NCI-H146 (cell line): ENCODE measurements at places on chromosomes 1 and 21.

DNA sequence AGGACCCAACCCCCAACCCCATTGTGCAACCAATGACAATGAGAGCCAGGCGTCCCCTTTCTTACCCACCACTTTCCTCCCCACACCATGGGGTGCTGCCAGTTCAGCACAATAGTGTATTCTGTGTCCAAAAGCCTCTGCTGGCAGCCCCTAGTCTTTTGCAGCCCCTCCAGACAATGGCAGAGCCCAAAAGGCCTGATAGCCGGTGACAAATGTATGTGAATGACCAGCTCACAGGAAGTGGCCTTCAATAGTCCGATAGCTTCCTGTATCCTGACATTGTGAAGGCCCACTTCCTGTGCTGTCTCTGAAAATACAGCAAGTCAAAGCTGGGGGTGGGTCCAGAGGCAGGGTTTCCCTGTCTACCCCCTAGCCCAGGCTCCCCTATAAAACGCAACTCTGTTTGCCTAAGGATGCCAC lies 16.6 kb downstream of the SMIM12 start:
- DNase-seq: peak; percentile 7

DNA sequence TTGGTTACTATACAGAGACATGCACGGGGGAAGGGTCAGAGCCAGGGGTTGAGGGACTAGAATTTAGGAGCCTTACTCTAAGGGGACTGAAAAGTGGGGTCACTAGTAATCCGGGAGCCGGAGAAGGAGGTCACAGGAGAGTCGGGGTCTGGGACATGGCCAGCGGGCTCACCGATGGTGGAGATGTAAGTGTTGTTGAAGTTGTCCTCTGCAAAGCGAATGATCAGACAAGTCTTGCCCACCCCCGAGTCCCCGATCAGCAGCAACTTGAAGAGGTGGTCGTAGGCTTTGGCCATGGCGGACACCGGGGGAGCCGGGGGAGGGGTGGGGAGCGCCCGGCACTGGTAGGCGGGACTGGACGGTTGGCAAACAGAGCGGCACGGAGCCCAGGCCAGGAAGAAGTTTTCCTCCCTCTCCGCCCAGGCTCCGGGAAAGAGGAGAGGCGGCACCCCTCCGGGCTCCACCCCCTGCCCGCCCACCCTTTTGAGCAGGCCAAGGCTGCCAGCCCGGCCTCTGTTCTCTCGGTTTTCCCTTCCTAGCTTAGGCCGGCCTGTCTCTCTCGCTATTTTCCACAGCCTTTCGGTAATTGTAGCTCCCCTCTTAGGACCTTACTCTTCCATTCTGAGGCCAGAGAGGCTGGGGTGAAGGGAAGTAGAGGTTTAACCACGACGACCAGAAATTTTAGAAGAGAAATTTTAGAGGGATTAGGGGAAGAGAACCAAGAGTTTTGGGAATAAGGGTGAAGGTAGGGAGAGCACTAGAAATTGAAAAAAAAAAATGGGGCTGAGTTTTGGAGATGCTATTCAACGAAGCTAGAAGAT lies at the start of gene RAB13:
Gene RAB13, minus strand, starts transcription at position 399 of the 821 bp plus-strand sequence. Its CDS starts 103 bp downstream, at position 296.
- peak; percentile 82 for DNase-seq

DNA sequence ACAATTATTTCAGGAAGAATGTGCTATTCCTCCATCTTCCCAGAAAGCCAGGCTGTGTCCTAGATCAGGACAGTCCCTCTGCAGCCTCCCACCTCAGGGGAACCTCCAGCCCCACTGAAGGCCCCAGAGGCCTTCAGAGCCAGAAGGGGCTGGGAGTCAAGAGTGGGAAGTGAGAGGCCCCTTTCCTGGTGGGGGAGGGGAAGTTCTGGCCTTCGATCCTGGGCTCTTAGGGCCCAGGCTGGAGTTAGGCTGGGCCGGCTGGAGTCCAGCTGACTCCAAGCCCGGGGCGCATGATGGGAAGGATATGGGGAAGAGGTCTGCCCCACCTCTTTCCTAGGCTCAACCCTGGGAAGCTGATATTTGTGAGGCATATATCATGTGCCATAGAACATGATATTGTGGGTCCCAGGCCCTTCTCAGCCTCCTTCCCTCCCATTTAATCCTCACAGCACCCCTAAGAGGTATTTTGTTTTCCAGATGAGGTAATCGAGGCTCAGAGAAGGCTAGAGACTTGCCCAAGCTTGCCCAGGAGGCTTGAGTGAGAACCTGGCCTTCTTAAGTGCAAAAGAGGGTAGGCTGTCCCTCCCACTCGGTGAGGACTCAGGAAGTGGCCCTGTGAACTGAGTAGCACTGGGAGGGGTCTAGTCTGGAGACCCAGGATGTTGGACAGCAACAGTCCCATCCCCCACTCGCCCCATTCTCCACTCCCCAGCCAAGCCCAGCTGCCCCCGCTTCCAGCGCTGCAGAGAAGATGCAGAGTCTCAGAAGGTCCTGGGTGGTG lies 18.6 kb upstream of the HSPG2 start:
- no peak for DNase-seq

DNA sequence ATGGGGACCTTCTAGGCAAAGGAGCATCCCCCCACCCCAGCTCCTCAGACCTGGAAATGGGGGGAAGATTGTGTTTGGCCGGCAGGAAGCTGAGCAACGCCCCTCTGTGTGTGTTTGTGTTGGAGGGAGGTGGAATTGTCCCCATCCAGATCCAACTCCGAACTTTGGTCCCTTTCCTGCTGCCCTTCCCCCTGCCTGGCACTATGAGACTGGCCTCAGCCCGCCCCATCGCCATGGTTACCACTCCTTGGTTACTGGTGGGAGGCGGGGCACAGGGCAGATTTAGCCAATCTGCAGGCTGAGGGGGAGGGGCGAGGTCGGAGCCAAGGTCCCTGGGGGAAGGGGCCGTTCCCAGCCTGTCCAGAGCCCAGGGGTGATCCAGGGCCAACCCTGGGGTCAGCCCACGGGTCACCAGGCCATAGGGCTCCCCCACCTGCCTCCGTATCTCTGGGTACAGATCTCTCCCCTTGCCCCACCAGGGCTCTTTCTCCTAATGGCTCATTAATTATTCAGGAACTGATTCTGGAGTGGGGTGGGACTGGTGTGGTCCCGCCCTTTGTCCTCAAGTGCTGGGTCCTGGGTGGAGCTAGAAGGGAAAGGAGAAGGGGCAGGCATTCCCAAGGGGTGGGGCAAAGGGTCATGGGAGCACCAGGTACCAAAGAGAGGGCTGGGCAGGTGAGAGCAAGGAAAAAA lies 15.2 kb downstream of the PTPRF start:
- DNase-seq: peak; percentile 45

GRCh38 chr1:232319518-232320210 lies 310.3 kb downstream of the SIPA1L2 start:
- no peak for DNase-seq

DNA sequence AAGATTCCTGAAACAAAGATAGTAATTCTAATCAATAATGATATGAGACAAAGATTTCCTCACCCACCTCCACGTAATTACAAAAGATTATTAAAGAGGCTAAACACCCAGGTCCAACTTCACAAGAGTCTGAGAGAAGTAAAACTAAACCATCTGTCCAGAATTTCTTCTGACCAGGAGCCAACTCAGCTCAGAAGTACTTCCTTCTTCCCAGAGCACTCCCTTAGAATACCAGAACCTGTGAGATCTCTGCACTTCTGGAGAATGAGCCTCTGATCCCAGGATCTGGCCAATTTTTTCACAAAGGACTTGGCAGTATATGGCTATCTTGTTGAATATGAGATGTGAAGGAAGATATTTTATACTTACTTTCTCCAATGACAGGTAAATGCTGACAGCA lies 120.6 kb upstream of the PALMD start:
- no peak for DNase-seq

GRCh38 chr1:63601463-63601862 lies 8.3 kb downstream of the PGM1 start:
- no peak for DNase-seq

DNA sequence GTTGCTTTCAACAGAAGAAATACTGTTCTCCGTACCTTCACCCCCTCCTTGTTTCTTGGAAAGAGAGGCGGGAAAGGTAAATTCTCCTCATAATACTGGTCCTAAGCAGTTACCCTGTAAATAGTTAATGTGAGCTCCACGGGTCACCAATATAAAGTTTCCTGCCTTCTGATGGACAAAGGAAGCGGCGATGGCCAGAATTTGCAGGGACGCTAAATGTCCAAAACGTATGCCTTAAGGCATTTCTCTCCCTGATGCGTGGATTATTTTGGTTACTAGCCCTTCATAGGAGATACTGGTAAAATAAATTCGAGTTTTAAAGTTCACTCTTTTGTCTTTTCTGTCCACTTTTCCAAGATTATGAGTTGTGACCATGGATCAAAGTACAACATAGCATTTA lies 898 bp upstream of the PTGS2 start:
- no peak for DNase-seq

DNA sequence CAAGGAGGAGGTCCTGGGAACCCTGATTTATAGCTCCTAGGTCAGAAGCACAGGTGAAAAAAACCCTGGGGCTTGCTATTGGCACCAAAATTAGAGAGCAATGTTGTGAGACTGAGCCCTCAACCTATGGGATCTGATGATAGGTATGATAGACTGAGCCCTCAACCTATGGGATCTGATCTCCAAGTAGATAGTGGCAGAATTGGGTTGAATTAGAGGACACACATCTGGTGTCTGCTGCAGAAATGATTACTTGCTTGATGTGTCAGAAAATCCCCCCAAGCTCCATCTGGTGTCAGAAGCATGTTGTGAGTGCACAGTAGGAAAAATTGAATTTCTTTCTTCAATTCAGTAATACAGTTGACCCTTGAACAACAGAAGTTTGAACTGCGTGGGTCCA lies 62.4 kb downstream of the MAP3K21 start:
- peak; percentile 50 for DNase-seq

GRCh38 chr21:16473988-16474387 lies 744.2 kb downstream of the USP25 start:
- no peak for DNase-seq

- DNase-seq: no peak
These were observed 121.9 kb downstream of the MAB21L3 start for GRCh38 chr1:116232989-116233514.

DNA sequence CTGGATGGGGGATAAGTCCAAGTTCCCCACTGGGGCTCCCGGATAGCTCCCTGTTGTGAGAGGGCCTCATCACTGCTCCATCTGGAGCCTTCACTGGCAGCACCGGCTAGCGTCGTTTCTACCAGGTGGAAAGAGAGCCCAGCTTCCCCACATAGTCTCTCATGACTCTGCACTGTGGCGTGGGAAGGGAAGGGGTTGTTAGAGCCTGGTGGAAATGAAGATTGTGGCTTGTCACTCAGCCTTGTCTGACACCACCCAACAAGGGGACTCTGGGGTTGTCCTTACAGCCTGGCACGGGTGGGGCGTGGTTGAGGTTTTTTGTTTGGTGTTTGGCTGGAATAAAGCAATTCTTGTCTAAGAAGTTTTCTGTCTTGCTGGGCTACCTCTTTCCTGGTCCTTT lies 94.6 kb downstream of the ADARB1 start:
- no peak for DNase-seq

GRCh38 chr1:48560116-48560515 lies 88.1 kb upstream of the SPATA6 start:
- peak; percentile 15 for DNase-seq

- no peak for DNase-seq
These were observed 85.8 kb downstream of the GLIS1 start for GRCh38 chr1:53653200-53653575.
